ENCODE measurements at places on chromosomes 16 and 17.

- no peak for DNase-seq
Measured at GRCh38 chr17:65538675-65539529, 22.5 kb downstream of the AXIN2 start.

GRCh38 chr16:56673921-56674320 lies 4.3 kb downstream of the MT1H start:
- DNase-seq: no peak

- no peak for DNase-seq
Measured at GRCh38 chr16:65524997-65525396, 403.1 kb upstream of the CDH11 start.

DNA sequence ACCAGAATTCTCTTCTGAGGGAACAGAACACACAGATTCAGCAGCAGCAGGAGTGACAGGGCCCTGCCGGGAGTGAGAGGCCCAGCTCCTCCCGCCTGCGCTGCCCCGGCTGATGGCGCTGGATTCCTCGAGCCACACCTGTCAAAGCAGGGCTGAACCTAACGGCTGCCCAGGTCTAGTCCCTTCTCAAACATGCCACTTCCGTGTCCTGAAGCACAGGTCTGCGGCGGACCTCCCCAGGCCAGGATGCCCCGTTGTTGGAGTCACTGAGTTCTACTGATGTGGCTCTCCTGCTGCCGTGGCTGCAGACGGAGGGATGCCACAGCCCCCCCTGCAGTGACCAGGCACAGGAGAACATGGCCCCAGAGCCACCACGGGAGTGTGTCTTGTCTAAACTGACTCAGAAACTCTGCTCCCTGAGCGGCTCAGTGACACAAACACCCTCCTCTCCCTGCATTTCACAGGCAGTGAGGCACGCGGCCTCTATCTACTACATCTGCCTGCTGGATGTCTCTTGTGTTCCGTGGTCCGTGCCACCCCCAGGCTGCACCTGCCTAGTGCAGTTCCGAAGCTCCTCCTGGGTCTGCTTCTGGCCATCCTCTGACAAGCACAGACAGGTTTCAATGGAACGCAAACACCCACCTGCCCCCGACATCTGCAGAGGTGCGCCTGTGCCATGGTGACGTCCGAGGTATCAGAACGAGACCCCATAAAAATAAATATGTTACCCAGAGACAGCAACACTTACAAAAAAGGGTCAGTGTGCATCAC lies 44.7 kb upstream of the DNAH17 start:
- no peak for DNase-seq

DNA sequence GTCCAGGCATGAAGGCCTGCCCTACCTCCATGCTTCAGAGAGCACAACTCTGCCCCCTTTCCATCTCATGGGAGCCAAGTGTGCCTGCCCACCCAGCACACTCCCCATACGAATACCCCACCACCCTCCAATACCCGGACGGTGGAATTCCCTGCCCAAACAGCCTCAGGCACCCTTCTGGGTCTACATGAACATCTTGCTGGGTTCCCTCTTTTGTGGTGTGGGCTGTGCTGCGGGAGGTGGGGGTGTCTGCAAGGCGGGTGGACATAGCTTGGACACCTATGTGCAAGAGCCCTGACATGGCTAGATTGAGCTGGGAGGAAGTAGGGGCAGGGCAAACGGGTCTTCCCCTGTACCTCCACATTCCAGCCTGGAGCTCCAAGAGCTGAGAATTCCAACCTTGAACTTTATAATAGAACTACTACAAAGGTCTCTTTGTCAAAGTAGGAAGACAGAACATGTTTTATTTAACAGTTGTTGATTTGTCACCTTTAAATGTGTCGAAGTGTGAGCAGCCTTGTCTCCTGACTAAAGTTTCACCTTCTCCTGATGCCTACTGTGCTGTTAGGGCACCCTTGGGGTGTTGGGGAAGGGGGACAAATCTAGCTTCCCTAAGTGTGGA lies 9.1 kb downstream of the SLC6A2 start:
- no peak for DNase-seq

GRCh38 chr17:16471295-16471694 lies 20.7 kb downstream of the LRRC75A start:
- no peak for DNase-seq

- no peak for DNase-seq
Measured at GRCh38 chr17:29930409-29931010, 482 bp upstream of the SSH2 start.

DNA sequence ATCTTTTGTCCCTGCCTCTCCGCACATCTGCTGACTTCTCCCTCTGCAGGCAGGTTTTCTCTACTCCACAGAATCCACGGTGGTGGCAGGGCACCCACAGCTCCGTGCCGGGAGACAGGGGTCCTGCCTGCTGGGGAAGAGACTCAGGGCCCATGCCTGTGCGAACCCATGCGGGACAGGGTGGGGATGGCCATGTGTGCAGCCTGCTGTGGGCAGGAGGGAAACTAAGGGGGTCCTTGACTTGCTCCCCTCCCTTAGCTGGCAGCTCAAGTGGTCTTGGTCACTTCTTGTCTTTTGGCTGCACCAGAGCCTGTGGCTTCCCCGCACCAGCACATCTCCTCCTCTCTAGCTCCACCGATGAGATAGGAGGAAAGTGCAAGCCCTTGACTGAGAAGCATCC lies 69.8 kb downstream of the SLC5A11 start:
- no peak for DNase-seq

- DNase-seq: peak; percentile 98
Measured at GRCh38 chr17:44006598-44007345, 2.4 kb downstream of the NAGS start.

DNA sequence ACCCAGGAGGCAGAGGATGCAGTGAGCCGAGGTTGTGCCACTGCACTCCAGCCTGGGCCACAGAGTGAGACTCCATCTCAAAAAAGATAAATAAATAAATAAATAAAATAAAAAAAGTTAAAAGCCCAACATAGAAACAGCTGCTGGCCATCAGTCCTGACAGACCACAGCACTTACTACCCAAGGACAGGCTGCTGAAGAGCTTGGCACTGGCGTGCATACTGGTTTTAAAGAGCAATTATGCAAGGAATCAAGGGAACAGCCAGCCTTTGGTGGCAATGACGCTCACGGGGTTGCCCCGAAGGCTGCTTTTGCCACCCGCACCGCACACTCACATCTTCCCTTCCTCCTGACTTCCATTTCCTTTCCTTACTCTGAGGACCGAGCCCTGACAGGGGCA lies 4.2 kb downstream of the PLD6 start:
- DNase-seq: no peak

GRCh38 chr17:31431852-31432658 lies 40.6 kb downstream of the RAB11FIP4 start:
- no peak for DNase-seq

GRCh38 chr17:78306913-78307312 lies 53.0 kb downstream of the SOCS3 start:
- DNase-seq: no peak

DNA sequence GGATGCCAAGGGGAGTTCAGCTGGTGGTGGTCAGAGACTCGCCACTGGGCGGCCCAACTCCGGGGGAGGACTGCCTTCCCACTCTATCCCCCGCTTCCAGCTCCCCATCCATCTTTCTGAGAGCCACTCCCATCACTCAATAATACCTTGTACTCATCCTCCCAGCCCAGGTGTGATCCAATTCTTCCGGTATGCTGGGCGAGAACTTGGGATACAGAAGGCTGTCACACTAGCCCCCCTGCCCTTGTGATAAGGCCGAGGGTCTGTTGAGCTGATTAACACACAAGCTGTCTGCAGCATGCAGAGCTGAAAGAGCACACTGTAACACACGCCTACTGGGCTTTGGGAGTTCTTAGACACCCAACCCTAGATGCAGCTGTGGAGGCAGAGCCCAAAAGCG lies 460.4 kb upstream of the EEF2KMT start:
- no peak for DNase-seq

- no peak for DNase-seq
Measured at GRCh38 chr17:35127751-35128514, 6.5 kb downstream of the FNDC8 start.

- no peak for DNase-seq
Measured at GRCh38 chr16:24139282-24139681, 116.9 kb upstream of the CACNG3 start.

GRCh38 chr17:41973408-41973811 lies 6.8 kb downstream of the CNP start:
- DNase-seq: no peak

GRCh38 chr16:75630052-75630451 lies 7.0 kb upstream of the ADAT1 start:
- no peak for DNase-seq

GRCh38 chr17:57453841-57454425 lies 197.6 kb downstream of the MSI2 start:
- no peak for DNase-seq

- DNase-seq: no peak
Measured at GRCh38 chr17:8630227-8630801, at the start of gene MYH10. Gene MYH10, minus strand, starts transcription at chr17:8630725. Its CDS starts 7,479 bp downstream, at chr17:8623246.

GRCh38 chr16:67996666-67997065 lies 2.6 kb downstream of the DPEP2 start:
- DNase-seq: no peak

GRCh38 chr17:77540531-77540930 lies 399.8 kb downstream of the SEC14L1 start:
- no peak for DNase-seq

- no peak for DNase-seq
Measured at GRCh38 chr17:79301469-79301868, 226.8 kb downstream of the ENGASE start.

DNA sequence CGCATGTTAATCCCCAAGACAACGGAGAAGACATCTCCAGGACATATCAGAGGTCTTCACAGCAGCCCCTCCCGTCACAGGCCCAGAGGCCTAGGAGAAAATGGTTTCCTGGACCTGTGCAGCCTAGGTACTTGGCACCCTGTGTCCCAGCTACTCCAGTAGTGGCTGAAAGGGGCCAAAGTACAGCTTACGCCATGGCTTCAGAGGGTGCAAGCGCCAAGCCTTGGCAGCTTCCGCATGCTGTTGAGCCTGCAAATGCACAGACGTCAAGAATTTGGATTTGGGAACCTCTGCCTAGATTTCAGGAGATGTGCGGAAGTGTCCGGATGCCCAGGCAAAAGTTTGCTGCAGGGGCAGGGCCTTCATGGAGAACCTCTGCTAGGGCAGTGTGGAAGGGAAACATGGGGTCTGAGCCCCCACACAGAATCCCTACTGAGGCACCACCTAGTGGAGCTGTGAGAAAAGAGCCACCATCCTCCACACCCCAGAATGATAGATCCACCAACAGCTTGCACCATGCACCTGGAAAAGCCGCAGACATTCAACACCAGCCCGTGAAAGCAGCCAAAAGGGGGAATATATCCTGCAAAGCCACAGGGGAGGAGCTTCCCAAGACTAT lies 159.3 kb upstream of the COX10 start:
- DNase-seq: no peak

DNA sequence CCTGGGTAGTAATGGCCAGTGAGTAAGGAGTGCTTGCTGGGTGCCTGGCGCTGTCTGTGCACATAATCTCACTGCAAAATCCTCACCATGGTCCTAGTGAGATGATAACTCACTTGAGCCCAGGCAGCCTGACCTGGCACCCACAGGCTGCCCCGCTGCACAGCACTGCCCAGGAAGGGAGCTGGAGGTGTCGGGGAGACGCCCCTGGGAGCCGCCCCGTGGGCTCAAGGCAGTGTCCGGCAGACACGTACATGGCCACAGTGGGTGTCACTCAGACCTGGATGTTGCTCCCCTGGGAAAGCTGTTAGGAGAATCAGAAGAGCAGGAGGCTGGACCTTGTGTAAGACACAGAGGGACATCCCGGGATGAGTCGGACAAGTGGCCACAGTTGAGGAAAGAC lies 44.2 kb downstream of the BEAN1 start:
- no peak for DNase-seq

DNA sequence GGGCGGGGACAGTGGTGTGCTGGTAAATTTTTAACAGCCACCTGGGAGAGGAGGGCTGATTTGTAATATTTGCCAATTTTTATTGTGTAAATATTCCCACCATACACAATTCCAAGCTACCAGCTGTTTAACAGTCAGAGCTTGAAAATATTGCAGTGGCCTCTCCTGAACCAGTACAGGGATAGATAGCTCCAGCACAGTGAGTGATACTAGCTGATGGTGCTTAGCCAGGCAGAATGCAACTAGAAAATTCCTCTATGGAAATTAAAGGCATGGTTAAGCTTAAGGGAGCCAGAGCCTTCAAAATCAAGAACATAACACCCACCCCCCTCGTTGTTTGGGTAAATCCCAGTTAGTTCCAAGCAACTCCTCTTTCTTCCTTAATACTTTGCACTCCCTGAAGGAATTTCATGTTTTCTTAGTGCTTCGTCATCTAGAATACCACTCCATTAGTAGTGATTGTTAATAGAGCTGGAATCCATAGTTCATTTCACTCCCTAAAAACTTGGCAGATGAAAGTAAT lies 96.6 kb downstream of the CYB561 start:
- DNase-seq: no peak

DNA sequence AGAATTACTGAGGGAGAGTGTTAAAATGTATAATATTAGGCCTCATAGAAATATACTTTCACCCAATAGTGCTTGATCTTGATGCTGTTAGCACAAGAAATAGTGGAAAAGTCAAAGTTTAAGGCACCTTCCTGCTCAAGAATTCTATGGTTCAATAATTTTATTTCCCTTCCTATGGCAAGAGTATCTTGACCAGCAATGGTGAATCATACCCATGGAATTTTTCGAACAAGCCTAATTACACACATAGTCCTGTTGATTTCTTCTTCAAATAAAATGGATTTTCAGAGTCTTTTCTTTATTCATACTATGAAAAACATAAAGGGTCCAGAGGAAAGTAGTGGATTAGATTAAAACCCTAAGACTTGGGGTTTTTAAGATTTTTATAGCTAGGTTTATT lies 810.6 kb downstream of the CDH11 start:
- no peak for DNase-seq

DNA sequence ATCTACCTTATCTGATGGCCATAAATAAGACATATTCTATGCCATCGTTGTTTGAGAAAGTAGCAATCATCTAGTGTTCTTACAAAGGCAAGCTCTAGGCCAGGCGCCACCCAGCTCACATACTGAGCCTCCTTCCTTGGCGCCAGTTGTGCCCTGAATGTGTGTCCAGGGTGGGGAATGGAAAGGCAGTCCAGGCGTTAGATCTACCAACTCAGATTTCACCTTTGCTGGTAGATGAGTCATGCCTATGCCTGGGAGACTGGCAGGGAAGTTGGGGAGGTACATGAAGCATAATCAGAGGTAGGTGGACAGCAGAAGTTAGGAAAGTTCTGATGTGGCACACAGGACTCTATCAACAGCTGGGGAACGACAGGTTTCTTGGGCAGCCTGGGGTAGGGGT lies 23.6 kb downstream of the SDR42E1 start:
- no peak for DNase-seq

DNA sequence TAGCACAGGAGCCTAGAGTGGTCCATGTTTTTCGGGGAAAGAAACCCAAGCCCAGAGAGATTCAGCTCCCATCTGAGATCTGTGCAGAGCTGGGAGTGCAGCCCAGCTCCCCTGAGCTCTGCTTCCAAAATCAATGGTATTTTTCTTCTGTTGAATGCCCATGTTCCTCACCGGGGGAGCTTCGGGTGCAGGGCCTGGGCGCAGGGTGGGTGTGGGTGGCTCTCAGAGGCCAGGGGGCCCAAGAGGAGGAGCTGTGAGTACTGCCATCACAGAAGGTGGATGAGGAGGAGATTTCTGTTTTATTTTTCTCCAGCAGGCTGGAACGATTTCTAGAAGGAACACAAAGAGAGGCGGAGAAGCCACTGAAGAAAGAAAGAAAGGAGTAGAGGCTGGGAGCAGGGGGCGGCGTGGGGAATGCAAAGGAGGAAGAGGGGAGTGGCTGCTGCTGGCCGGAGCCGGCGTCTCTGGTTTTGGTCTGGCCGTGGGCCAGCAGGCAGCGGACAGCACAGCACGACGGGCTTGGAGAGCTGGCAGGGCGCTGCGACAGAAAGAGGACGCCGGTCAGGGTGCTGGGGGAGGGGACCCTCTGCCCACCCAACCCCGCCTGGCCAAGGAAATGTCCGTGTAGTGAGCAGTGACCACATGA lies 76.2 kb upstream of the KSR1 start:
- DNase-seq: no peak

Data from stimulated activated CD4-positive, alpha-beta T cell treated with anti-CD3 and anti-CD28 coated beads, TNF-alpha, amount 100 ng/mL, for 4 hours (primary cell).